ENCODE measurements at places on chromosomes 2 and 18. TPM values are rescaled to one million over a fixed set of nuclear protein-coding genes. Genes with fewer than 3 reads are reported as not detected.

Gene DNAJB2
- total RNA-seq: 69.2 TPM

Gene M1AP
- 0.20 TPM for total RNA-seq

Gene C2orf80
- not detected for total RNA-seq

Gene DSG2
- 3.7 TPM for total RNA-seq

Gene CNTNAP5
- total RNA-seq: not detected

- no peak overlapping the region for H3K27ac ChIP-seq
- DNase-seq: no peak
- no peaks in the 10 kb centered on the region for H3K27me3 ChIP-seq
- H3K36me3 ChIP-seq: no peaks in the 10 kb centered on the region
Measured at GRCh38 chr2:8882094-8882493, 44.7 kb upstream of the KIDINS220 start.

GRCh38 chr2:80568011-80568410, 263.5 kb upstream of the LRRTM1 start:
- no peaks in the 10 kb centered on the region for H3K27me3 ChIP-seq
- no peaks in the 10 kb centered on the region for H3K36me3 ChIP-seq
- no peak overlapping the region for H3K27ac ChIP-seq

DNA sequence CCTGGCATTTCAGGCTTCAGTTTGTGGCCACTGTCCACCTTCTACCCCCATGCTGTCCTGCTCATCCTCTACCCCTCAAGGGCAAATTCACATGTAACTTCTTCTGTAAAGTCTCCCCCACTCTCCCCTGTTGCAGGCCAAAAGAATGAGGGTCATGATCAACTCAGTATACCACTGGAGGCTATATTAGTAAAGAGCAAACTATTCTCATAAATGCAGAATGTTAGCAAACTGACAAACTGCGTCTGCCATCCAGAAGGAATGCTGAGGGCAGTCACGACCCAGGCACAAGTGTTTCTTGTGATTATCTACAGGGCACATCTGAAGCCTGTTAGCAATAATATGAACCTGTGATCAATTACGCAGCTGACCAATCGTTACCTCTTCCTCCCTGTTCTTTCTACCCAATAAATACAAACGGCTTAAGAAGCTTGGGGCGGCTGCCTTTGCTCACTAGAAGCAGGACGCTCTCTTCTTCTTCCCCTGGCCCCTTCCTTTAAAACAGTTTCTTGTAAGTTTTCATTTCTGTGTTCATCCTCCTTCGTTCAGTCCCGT, 58.3 kb downstream of the SEPTIN10 start:
- H3K36me3 ChIP-seq: peaks cover 7% of the 10 kb centered on the region
- no peak overlapping the region for H3K27ac ChIP-seq
- no peaks in the 10 kb centered on the region for H3K27me3 ChIP-seq
- no peak for DNase-seq
- no peaks in the 10 kb centered on the region for H3K4me1 ChIP-seq
- no peak overlapping the region for H3K4me3 ChIP-seq

GRCh38 chr18:50738098-50738757, 81.6 kb downstream of the MRO start:
- no peaks in the 10 kb centered on the region for H3K36me3 ChIP-seq
- H3K27me3 ChIP-seq: no peaks in the 10 kb centered on the region
- H3K27ac ChIP-seq: no peak overlapping the region
- no peak for DNase-seq

GRCh38 chr2:99640635-99641151, 150.9 kb upstream of the REV1 start:
- no peak for DNase-seq
- peaks cover 27% of the 10 kb centered on the region for H3K4me1 ChIP-seq
- no peak overlapping the region for H3K4me3 ChIP-seq
- no peaks in the 10 kb centered on the region for H3K36me3 ChIP-seq
- H3K27ac ChIP-seq: no peak overlapping the region

GRCh38 chr2:12363569-12363968, 353.2 kb upstream of the TRIB2 start:
- H3K36me3 ChIP-seq: no peaks in the 10 kb centered on the region
- no peak for DNase-seq
- H3K27ac ChIP-seq: no peak overlapping the region
- H3K4me3 ChIP-seq: no peak overlapping the region

- no peak overlapping the region for H3K4me3 ChIP-seq
- H3K27ac ChIP-seq: peak overlapping the region; percentile 77
- no peaks in the 10 kb centered on the region for H3K36me3 ChIP-seq
- H3K27me3 ChIP-seq: no peaks in the 10 kb centered on the region
Measured at GRCh38 chr18:58315041-58315440, 271.0 kb downstream of the NEDD4L start.

GRCh38 chr2:205892665-205893259, 193.2 kb downstream of the INO80D start:
- H3K27ac ChIP-seq: no peak overlapping the region
- H3K27me3 ChIP-seq: no peaks in the 10 kb centered on the region
- no peak overlapping the region for H3K4me3 ChIP-seq
- no peak for DNase-seq
- no peaks in the 10 kb centered on the region for H3K4me1 ChIP-seq
- H3K36me3 ChIP-seq: no peaks in the 10 kb centered on the region

- H3K27me3 ChIP-seq: no peaks in the 10 kb centered on the region
- no peak overlapping the region for H3K4me3 ChIP-seq
- H3K36me3 ChIP-seq: no peaks in the 10 kb centered on the region
- H3K4me1 ChIP-seq: peaks cover 12% of the 10 kb centered on the region
Measured at GRCh38 chr2:74181739-74182138, 3.1 kb upstream of the MOB1A start.

- no peak overlapping the region for H3K27ac ChIP-seq
- H3K4me1 ChIP-seq: no peaks in the 10 kb centered on the region
- H3K4me3 ChIP-seq: no peak overlapping the region
- DNase-seq: no peak
Measured at GRCh38 chr2:114346658-114347057, 95.8 kb upstream of the DPP10 start.

DNA sequence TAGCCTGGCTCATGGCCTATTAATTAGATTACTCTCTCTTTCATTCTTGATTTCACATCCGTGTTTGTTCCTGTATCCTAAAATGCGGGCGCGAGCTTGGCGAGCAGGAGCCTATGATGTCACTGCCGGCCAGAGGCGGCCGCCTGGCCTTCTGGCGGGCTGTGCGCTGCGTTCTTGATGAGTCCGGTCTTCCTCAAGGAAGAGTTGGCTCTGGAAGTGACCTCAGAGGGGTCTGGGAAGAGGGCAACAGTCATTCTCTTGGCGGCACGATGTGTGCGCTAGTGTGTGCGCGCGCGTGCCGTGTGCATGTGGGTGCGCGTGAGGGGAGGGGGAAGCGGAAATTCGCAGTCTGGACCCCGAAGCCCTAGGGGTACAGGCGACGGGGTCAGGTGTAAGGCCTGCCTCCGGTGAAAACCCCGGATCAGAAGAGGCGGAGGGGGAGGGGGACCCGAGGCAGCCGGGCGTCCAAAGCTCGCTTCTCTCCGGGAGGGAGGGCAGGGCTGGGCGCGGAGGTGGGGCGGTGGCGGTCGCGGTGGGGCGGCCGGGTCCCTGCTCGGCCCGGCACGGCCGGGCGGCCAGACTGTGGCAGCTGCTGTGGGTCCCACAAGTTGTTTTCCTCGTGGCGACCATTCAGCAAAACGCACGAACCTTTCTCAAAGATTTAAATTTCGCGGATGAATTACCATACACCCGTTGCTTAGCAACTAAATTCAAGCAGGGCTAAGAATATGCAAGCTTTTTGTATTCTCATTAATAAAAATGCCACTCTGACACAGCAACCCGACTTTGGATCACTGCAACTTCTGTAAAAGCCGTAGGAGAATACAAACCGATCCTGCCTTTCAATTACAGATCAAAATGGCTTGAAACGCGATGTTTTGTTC, 8.4 kb downstream of the POU3F3 start:
- H3K4me1 ChIP-seq: peaks cover 10% of the 10 kb centered on the region
- H3K36me3 ChIP-seq: no peaks in the 10 kb centered on the region
- H3K27me3 ChIP-seq: peaks cover 94% of the 10 kb centered on the region
- H3K27ac ChIP-seq: no peak overlapping the region
- no peak for DNase-seq

DNA sequence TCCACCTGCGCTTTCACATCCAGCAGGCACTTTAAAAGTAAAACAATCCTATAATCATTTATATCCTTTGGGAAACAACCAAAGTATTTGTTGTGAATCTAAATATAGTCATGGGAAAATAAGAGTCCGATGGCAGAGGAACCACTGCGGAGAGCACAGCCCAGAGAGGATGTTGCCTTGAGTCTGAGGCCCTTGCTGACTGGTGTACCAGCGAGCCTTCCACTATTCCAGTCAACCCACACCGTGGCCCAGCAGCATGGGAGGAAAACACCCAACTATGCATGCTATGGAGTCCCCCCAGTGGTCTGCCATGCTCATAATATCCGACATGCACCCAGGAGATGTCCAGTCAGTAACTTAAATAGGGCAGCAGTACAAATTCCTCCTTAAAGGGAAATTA, 21.6 kb downstream of the KANSL3 start:
- H3K36me3 ChIP-seq: peaks cover 39% of the 10 kb centered on the region
- H3K27ac ChIP-seq: peak overlapping the region; percentile 72
- no peaks in the 10 kb centered on the region for H3K27me3 ChIP-seq
- DNase-seq: no peak
- H3K4me1 ChIP-seq: peaks cover 35% of the 10 kb centered on the region

GRCh38 chr18:38698088-38698487, 1132.5 kb upstream of the CELF4 start:
- no peaks in the 10 kb centered on the region for H3K36me3 ChIP-seq
- H3K4me1 ChIP-seq: no peaks in the 10 kb centered on the region
- no peak overlapping the region for H3K27ac ChIP-seq
- no peak for DNase-seq
- no peak overlapping the region for H3K4me3 ChIP-seq
- no peaks in the 10 kb centered on the region for H3K27me3 ChIP-seq

DNA sequence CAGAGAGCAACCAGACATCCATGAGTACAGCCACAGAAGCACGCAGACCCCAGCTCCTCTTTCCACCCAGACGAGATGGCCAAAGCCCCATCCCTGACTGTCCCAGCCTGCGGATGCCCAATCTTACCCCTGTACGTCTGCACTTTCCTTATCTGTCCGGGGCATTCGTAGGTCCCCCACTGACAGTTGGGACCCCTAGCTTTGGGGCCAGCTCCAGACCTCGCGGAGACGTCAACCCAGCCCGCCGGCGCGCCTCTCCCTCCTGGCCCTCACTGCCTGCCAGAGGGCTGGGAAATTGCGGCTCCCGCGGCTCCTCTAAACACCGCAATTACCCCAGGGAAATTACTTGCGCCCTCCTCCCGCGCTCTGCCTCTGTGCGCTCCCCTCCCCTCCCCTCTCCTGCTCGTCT, 2.3 kb downstream of the ECEL1 start:
- DNase-seq: peak; percentile 1
- no peak overlapping the region for H3K27ac ChIP-seq
- peaks cover 31% of the 10 kb centered on the region for H3K27me3 ChIP-seq
- no peaks in the 10 kb centered on the region for H3K4me1 ChIP-seq

DNA sequence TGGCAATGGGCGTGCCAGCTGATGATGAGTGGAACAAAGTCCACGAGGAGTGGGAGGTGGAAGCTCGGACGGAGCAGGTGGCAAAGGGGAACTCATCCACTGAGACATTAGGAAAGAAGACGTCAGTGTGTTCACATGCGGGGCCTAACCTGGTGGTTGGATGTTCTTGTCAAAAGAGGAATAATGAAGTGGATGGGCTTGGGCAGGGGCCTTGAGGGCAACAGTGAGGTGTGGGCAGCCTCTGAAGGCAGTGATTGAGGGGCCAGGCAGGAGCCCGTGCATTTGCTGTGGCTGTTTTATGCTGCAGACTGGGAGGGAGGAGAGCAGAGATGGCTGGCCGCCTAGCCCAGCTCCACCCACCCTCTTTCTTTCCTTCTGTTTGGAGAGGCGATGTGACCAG, 74.5 kb downstream of the LRRC30 start:
- no peak overlapping the region for H3K27ac ChIP-seq
- H3K36me3 ChIP-seq: no peaks in the 10 kb centered on the region
- no peak for DNase-seq
- H3K27me3 ChIP-seq: no peaks in the 10 kb centered on the region
- no peaks in the 10 kb centered on the region for H3K4me1 ChIP-seq
- no peak overlapping the region for H3K4me3 ChIP-seq

GRCh38 chr18:6732952-6733351, 3.4 kb downstream of the ARHGAP28 start:
- H3K4me1 ChIP-seq: peaks cover 45% of the 10 kb centered on the region
- H3K27ac ChIP-seq: peak overlapping the region; percentile 88
- H3K27me3 ChIP-seq: no peaks in the 10 kb centered on the region
- no peak overlapping the region for H3K4me3 ChIP-seq
- H3K36me3 ChIP-seq: no peaks in the 10 kb centered on the region
- no peak for DNase-seq

DNA sequence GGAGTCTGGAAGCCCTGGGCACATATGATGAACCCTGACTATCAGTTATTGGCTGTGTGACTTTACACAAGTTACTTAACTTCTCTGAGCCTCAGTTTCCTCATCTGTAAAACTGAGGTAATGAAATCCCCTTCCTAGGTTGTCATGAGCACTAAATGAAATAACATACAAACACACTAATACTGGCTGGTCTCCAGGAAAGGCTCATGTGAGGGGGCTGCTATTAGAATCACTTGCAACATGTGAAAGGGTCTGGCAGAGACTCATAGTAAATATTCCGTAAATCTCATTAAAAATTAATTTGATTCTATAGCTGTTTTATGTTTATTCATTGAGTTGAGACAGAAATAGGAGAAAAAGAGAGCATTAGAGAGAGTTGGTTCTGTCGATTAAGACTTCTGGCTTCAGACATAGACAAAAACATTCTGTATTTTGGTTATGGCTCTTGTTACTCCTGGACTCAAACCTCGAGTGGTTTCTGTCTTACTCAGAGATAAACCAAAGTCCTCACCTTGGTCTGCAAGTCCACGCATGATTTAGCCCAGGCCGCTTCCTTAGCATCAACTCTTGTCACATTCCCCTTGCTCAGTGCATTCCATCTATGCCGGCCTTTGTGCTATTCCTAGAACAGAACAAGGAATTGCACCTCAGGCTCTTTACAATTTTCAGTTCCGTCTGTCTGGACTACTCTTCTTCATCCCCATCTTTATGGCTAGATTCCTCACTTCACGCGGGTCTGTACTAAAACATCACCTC, 139.1 kb downstream of the NXPH2 start:
- no peak for DNase-seq
- H3K27me3 ChIP-seq: no peaks in the 10 kb centered on the region
- H3K4me1 ChIP-seq: no peaks in the 10 kb centered on the region
- H3K36me3 ChIP-seq: no peaks in the 10 kb centered on the region
- H3K4me3 ChIP-seq: no peak overlapping the region
- no peak overlapping the region for H3K27ac ChIP-seq

DNA sequence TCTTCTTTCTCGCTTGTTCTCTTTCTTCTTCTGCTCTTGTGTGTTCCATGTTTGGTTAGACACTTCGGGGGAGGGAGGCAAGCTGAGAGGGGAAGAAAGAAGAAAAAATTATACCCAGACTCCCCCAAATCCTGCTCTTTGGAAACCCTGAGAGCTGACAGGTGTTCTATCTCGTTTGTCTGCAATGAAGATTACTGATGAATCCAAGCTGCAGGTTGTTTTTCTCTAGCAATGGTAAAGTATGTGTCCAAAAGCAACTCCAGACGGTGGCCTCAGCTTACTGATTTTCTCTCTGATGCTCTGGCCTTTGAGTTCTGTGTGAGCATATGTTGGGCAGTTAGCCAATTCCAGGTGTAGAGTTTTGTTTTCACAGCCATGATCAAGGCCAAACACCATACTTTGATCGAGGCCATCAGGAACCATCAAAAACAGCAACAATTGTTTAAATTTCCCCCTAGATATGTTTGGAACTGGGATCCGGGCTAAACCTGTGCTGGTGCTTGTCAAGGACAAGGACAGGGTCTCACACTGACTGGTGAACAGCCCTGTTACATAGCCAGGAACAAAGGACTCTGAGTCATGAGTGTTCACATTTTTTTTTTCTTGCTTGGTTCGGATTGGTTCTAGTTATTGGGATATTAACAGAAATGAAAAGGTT, 142.0 kb downstream of the PRKCE start:
- H3K27me3 ChIP-seq: no peaks in the 10 kb centered on the region
- no peak for DNase-seq
- no peaks in the 10 kb centered on the region for H3K36me3 ChIP-seq
- H3K4me3 ChIP-seq: no peak overlapping the region
- H3K27ac ChIP-seq: no peak overlapping the region
